ENCODE measurements at places on chromosomes 2 and 18.

DNA sequence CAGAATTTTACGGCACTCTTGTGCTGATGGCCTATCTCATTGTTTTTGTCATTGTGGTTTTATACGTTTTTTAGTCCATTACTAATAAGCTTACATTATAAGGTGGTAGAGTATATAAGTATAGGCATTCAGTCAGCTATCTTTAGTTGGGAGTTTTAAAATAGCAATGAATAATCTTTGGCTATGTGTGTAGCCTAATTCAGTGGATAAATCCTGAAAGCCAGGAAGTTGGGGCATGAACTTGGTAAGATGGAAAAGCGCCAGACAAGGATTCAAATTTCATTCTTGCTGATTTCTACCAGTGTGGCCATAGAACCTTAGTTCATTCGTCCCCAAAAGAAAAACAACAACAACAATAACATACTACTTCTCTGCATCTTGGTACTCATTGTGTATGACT is 31.2 kb downstream of the EPC2 start:
- H3K27ac ChIP-seq: no peak overlapping the region
- no peak overlapping the region for H3K4me3 ChIP-seq
- peak; percentile 37 for DNase-seq
- H3K4me1 ChIP-seq: peaks cover 11% of the 10 kb centered on the region

DNA sequence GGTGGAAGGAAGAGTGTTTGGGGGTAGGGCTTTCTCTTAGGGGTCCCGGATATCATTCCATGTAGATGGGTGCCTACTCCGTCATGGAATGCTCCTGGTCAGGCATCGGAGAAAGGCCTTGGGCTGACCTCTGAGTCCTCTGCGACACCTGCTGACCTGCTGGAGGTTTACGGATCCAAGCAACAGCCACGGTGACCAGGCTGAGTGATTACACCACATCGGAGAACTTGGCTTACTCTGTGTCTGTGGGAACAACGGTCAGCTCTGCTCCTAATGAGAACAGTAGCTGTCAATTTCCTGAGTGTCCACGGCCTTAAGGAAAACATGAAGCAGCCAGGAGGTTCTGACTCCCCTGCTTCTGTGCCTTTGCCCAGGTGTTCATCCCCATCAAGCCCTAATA is 73.2 kb downstream of the TNP1 start:
- H3K4me1 ChIP-seq: no peaks in the 10 kb centered on the region
- no peak overlapping the region for H3K27ac ChIP-seq
- peaks cover 3% of the 10 kb centered on the region for H3K27me3 ChIP-seq

GRCh38 chr2:237043866-237044265 is 41.8 kb upstream of the COPS8 start:
- no peak overlapping the region for H3K4me3 ChIP-seq
- peak; percentile 2 for DNase-seq

DNA sequence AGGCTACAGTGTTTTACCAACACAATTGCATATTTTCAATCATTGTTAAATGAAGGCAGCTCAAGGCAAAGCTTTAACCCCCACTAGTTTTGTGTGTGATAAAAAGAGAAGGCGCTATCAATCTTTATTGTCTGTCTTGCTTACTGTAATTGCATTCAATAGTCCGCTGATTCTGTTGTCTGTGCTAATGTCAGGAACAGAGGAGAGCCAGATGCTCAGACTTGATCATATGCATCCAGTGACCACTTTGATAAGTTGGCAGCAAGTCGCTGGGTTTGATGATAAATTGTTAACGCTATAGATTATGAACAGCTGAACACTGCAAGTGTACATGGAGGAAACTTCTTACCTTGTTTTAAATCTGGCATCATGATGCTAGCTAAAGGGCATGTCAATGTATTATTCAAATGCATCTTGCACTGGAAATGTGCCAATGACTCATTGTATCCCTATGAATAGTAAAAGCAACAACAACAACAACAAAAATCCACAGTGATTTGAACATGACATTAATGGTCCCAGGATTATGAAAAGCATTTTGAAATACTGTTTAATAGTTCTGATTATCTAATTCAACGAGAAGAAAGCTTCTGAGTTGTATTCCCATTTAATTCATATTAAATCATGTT is 423.5 kb upstream of the FANCL start:
- H3K4me1 ChIP-seq: no peaks in the 10 kb centered on the region
- no peak overlapping the region for H3K4me3 ChIP-seq
- no peaks in the 10 kb centered on the region for H3K36me3 ChIP-seq
- no peak overlapping the region for H3K27ac ChIP-seq
